ENCODE measurements at places on chromosomes 5 and 9. TPM values are rescaled to one million over a fixed set of nuclear protein-coding genes. Genes with fewer than 3 reads are reported as not detected.

DNA sequence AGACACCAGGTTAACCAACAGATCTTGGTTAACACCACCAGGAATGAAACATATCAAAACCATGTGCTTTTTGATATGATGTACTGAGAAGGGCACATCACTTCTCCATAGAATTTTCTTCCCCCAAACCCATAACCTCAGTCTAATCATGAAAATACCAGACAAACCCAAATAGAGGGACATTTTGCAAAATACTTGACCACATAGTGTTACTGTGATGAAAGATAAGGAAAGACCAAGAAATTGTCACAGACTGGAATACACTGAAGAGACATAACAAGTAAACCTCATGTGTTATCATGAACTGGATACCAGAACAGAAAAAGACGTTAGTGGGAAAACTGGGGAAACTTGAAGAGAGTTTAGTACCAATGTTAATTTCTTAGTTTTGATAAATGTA, 74.9 kb upstream of the VCAN start:
- DNase-seq = no peak

Gene TPM2
- total RNA-seq = 7.0 TPM

- peak; percentile 85 for DNase-seq
Observed at GRCh38 chr9:126788634-126789349, 16.0 kb upstream of the ZBTB43 start.

Gene NRG2
- 1.9 TPM for total RNA-seq

DNA sequence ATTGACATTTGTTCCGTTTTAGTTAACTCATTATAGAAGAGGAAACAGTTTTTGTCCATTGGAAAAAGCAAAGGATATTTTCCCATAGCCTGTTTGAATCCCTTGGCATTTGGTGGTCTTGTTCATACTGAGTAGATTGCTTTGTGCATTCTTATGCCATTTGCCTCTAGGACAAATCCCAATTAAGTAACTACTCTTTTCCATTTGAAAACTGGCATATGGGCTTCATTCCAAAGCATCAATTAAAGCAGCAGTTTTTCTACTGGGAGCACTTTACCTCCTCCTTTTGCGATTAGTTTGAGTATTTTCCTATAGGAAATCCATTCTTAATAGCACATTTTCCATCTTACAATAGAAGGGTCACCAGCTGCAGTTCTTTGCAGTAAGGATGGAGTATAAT, 31.2 kb downstream of the GPR21 start:
- no peak for DNase-seq

DNA sequence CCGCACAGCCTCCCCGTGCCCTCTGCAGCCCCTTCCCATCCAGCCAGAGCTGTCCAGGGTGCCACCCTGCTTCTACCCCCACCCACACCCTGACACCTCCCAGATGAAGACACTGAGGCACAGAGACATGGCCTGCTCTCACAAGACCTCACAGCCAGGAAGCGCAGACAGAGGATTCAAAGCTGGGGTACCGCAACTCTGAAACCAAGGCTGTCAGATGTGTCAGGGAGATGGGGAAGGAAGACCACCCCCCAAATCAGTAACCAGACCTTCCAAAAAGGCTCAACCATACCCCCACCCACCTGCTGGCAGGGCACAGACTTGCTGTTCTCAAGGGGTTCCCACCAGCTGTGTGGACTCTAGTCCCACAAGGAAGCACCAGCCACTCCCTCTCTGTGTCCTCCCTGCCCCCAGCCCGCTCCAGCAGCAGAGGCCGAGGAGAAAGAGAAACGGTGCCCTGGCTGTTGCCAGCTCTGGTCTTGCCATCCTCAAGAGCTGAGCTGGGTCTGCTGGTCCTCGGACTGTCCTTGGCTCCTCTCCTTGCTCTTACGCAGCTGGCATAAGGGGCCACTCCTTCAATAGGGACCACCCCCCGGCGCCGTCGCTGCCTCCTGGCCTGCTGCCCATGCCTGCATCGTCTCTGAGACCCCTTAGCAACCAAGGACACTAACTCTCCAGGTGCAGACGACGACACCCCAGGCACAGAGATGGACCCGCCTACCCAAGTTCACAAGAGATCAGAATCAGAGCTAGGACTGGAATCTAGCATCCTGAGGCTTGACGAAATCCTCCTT, 699 bp downstream of the AKNA start:
- DNase-seq = no peak

Gene HMHB1
- not detected for total RNA-seq

DNA sequence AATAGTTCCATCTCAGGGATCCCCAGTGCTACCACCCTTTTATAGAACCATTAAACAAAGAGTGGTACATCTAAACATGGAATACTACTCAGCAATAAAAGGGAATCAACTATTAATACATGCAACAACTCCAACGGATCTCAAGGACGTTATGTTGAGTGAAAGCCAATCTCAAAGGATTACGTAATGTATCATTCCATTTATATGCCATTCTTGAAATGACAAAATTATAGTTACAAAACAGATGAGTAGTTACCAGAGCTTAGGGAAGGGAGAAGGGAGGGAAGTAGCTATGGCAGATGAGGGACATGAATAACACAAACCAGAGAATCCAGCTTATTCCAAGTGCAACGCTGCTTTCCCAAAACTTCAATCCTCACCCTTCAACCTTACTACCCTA, 69.5 kb downstream of the ACTL7B start:
- peak; percentile 9 for DNase-seq

DNA sequence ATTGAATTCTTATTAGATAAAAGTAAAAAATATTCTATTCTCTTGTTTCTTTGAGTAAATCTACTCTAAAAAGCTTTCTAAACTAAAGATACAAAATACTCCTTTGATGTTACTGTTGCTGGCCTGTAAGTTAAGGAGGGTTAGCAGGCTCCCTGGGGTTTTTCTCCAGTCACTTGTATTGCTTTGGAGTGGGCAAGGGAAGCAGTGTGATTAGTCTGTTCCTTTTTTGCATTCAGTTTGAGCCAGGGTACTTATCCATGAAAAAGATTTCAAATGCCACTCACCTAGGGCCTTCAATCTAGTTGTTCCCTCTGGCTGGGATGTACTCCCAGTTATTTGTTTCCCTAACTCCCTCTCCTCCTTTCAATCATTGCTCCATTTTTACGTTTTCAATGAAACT, 256.2 kb upstream of the SMC2 start:
- no peak for DNase-seq

DNA sequence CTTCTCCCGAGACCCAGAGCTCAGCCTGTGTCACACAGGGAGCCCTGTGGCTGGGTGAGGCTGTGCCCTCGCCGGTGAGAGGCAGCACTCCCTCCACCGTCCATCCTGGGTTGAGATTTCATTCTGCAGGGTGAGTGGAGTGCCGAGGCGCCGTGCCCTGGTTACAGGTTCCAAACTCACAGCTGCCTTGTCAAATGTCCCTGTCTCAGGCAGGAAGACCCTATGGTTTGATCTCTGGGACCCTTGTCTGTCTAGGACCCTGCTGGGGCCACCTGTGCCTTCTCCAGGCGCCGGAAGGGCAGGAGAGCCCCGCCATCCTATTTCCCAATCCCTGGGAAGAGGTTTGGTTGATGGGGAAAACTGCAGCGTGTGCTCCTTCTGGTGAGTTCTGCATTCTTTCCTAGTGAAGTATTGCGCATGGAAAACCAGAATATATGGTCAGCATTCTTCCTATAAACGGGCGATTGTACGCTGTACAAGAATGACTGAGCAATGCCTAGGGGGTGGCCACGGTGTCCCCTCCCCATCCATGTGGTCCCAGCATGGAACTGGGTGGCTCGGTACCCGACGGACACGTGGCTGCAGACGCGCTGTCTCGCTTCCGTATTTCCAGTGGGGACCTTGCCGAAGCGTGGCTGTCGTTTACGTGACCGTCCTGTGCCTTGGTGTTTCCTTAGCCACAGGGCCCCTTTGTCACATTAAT, 95.9 kb upstream of the COL5A1 start:
- DNase-seq = no peak

Gene CCL19
- total RNA-seq = not detected

All from M059J (cell line).